ENCODE measurements at places on chromosomes 5 and 9. TPM values are rescaled to one million over a fixed set of nuclear protein-coding genes. Genes with fewer than 3 reads are reported as not detected.

The AJM1 gene
- total RNA-seq = 2.6 TPM

The CNTFR gene
- 0.92 TPM for total RNA-seq

The PCDHGA5 gene
- 1.3 TPM for total RNA-seq

The CCDC171 gene
- 2.0 TPM for total RNA-seq

The LHX2 gene
- total RNA-seq = not detected

The WNT8A gene
- not detected for total RNA-seq

The ADAMTSL1 gene
- 3.0 TPM for total RNA-seq

The LCN2 gene
- 37.7 TPM for total RNA-seq

The SLC34A1 gene
- not detected for total RNA-seq

The RLN2 gene
- total RNA-seq = 2.3 TPM

The PCDHAC1 gene
- total RNA-seq = 6.7 TPM

The WDR38 gene
- not detected for total RNA-seq

The UGCG gene
- 42.1 TPM for total RNA-seq

The QRFP gene
- total RNA-seq = 0.16 TPM

The PCDHB4 gene
- 4.3 TPM for total RNA-seq

The C1QTNF3 gene
- 4.5 TPM for total RNA-seq

The TAF11L5 gene
- total RNA-seq = not detected

The GABBR2 gene
- 0.89 TPM for total RNA-seq

The ARSI gene
- total RNA-seq = 7.5 TPM

The SLC34A3 gene
- total RNA-seq = not detected

All from left lung (tissue), 14 donors.